Activated naive CD8-positive, alpha-beta T cell treated with anti-CD3 and anti-CD28 coated beads for 36 hours (primary cell): ENCODE measurements at places on chromosomes 6 and 20. TPM values are rescaled to one million over a fixed set of nuclear protein-coding genes. Genes with fewer than 3 reads are reported as not detected.

GRCh38 chr6:44653761-44654218 is 266.3 kb downstream of the CDC5L start:
- peaks cover 14% of the 10 kb centered on the region for H3K4me1 ChIP-seq
- no peak overlapping the region for H3K4me3 ChIP-seq
- H3K27me3 ChIP-seq: peaks cover 4% of the 10 kb centered on the region
- no peak overlapping the region for H3K27ac ChIP-seq
- no peaks in the 10 kb centered on the region for H3K36me3 ChIP-seq
- no peak for DNase-seq

Gene DSP
- 0.16 TPM for total RNA-seq

- peaks cover 20% of the 10 kb centered on the region for H3K36me3 ChIP-seq
- no peak overlapping the region for H3K27ac ChIP-seq
- no peak for DNase-seq
- no peaks in the 10 kb centered on the region for H3K27me3 ChIP-seq
- peaks cover 5% of the 10 kb centered on the region for H3K4me1 ChIP-seq
- no peak overlapping the region for H3K4me3 ChIP-seq
Observed at GRCh38 chr20:63963348-63963741, 6.4 kb downstream of the ZNF512B start.

GRCh38 chr6:143288923-143289322 is 161.6 kb downstream of the ADAT2 start:
- H3K27ac ChIP-seq: no peak overlapping the region
- no peak overlapping the region for H3K4me3 ChIP-seq
- H3K27me3 ChIP-seq: no peaks in the 10 kb centered on the region
- no peak for DNase-seq

Gene TSPO2
- not detected for total RNA-seq

Gene BFSP1
- 0.18 TPM for total RNA-seq

DNA sequence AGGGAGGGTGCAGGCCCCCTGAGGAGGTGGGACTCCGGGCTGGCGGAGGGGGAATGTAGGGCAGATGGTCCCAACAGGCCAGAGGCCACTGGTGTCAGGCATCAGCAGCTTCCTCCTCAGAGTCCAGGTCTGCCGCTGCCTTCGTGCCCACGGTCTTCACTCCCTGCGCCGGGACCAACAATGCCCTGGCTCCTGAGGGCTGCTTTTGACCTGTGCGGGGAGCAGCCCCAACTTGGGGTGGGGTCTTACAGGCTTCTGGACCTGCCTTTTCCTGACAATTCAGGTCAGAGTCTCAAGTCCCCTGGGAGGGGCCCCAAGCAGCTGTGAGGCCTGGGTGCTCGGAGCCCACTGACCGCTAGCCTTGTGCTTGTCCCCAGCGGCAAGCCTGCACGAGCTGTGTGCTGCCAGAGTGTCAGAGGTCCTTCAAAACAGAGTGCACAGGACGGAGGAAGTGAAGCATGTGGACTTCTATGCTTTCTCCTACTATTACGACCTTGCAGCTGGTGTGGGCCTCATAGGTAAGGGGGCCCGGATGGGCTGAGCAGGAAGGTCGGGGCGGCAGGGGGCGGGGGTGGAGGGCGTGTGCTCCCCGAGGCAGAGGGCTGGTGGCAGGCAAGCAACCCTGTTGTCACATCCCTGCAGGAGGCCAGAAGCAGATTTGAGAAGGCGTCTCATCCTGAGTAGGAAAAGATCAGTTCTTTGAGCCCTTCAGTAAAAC is 25.3 kb upstream of the PYGB start:
- no peaks in the 10 kb centered on the region for H3K27me3 ChIP-seq
- H3K4me3 ChIP-seq: no peak overlapping the region
- peak overlapping the region; percentile 39 for H3K27ac ChIP-seq
- DNase-seq: no peak

DNA sequence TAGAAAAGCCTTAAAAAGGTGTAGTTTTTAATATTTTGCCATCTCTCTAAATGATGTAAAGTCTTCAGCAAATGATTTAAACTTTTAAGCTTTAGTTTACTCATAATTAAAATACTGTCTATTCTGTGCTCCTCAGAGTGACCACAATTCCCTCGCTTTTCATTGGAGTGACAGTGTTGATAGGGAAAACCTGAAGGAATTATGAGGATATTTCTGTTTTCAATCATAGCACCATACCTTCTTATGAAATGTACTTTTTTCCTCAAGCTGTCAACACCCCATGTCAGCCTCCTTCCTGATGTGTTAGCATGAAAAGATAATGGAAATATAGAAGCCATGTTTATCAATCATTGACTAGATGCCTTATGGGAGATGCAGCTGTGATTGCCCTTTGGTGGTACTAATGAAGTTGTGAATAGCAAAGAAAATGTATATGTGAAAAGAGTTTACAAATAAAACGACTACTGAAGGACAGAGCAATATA is 145.4 kb upstream of the EYS start:
- no peaks in the 10 kb centered on the region for H3K4me1 ChIP-seq
- no peaks in the 10 kb centered on the region for H3K36me3 ChIP-seq
- DNase-seq: no peak

DNA sequence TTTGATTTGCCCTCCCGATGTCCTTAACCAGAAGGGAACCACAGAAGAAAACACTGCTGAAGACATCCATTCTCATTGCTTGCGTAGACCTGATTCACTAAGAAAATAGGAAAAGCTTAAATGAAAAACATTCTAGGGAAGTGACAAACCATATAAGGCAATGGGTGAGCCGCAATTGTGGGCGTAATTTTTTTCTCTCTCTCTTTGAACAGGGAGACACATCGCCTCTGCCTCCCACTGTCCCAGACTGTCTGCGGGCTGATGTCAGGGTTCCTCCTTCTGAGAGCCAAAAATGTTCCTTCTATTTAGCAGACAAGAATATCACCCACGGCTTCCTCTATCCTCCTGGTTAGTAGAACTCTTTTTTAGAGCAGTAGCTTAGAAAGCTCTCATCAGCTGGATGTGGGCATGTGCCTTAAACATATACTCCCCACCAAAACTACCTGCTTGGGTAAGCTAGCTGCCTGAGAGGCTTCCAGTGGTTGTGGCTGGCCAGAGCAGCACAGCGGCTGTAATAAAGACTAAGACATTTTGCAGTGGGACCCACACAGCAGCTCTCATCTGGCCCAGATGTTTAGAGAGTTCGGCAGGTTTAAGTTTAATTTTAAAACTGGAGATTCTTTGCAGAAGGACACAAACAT is 22.7 kb upstream of the CTAGE9 start:
- H3K27me3 ChIP-seq: no peaks in the 10 kb centered on the region
- no peaks in the 10 kb centered on the region for H3K36me3 ChIP-seq
- H3K4me3 ChIP-seq: no peak overlapping the region
- no peaks in the 10 kb centered on the region for H3K4me1 ChIP-seq
- no peak overlapping the region for H3K27ac ChIP-seq

GRCh38 chr6:39075010-39075686 is 26.6 kb downstream of the GLP1R start:
- no peak overlapping the region for H3K4me3 ChIP-seq
- DNase-seq: no peak
- no peaks in the 10 kb centered on the region for H3K36me3 ChIP-seq

Gene EPB41L1
- 0.84 TPM for total RNA-seq

GRCh38 chr6:31940256-31940664 is 5.6 kb upstream of the CFB start:
- H3K36me3 ChIP-seq: no peaks in the 10 kb centered on the region
- H3K4me3 ChIP-seq: no peak overlapping the region
- DNase-seq: no peak

DNA sequence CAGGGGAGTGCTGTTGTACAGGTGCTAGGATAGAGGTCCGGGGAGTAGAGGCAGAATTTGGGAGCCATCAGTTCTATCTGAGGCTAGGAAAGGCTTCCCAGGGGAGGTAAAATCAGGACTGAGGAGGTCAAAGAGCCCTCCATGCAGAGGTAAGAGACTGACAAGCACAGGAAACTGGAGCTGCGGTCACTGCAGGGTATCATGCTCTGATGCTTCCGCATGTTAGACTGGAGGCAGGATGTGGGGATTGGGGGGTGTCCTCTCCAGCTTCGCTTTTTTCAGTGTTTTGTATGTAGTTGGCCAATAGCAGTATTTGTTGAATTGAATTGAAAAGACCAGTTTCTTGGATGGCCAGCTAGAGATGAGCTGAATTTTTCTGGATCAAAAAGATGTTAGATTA is 87.8 kb downstream of the SLC22A3 start:
- no peak overlapping the region for H3K27ac ChIP-seq
- no peaks in the 10 kb centered on the region for H3K36me3 ChIP-seq
- H3K27me3 ChIP-seq: peaks cover 65% of the 10 kb centered on the region

Gene ASIP
- not detected for total RNA-seq

DNA sequence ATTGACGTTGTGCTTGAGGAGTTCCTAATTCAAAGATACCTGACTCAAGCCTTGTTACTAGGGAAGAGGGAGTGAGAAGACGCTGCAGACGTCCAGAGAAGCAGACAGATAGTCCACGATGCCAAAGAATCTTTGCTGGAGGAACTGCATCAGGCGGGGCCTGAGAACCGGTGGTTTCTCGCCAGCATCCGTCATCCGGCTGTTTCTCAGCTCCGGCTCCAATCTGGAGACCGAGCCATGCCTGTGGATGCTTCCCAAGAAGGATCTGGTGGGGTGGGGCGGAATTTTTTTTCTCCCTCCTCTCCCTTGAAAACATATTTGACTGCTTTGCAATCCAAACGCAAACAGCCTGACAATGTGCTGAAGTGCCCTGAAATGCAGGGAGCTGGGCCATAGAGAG is 125.8 kb upstream of the SRSF6 start:
- no peak for DNase-seq
- no peak overlapping the region for H3K27ac ChIP-seq
- no peaks in the 10 kb centered on the region for H3K4me1 ChIP-seq
- no peak overlapping the region for H3K4me3 ChIP-seq

DNA sequence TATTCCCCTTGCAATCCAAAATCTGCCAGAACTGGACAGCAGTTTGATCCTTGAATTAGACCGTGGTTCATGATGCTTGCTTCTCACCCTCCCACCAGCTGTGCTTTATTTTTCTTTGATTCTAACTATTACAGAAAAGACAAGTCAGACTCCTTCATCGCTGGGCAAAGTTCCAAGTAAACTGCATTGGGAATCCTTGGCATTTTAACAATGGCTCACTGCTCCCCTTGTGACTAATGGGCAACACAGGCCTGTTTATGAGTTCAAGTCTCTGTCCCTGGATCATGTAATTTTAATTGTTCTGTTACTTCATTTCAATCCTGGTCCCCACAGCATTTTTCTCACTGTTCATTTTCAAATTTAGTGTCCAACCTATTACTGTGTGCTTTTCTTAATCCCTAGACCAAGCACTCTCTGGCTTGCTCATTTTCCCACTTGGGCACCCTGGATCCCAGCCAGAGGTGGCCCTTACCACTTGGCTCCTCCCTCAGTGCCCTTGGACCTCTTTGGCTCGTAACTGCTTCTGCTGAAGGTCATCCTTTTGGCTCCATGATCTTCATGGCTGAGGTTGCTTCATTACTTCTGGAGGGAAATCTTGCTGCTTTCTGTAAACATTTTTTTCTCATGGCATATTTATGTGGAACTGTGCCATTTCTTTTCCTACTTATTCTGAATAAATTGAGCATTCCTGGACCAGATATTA is 32.8 kb downstream of the PSMB9 start:
- no peaks in the 10 kb centered on the region for H3K27me3 ChIP-seq
- H3K36me3 ChIP-seq: no peaks in the 10 kb centered on the region
- no peak for DNase-seq
- peaks cover 7% of the 10 kb centered on the region for H3K4me1 ChIP-seq

DNA sequence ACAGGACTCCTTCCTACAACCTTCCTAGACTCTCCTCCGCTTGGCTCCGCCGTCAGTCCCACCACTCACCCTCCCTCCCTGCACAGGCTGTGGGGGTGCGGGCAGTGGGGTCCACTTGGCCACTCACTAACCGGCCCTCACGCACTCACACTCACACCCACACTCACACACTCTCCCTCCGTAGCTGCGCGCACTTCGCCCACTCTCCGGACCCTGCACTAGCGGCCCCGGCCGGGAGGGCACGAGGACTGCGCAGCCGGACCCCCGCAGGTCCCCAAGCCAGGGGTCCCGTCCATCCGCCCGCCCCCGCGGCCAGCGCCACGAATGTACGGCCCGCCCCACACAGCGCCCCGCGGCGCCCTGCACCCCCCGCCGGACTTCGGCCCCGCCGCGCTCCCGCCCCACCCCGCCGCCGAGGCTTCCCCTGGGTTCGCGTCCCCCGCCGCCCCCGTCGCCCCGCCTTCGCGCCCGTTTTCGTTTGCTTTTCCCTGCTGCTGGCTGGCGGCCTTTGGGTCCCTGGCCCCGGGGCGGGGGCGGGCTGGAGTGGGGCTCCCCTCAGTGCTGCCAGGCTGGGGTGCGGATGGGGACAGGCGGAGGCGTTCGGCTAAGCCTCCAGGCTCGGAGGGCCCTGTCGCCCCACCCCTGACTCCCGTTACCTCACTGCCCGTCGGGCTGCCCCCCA is 23.0 kb upstream of the SLC22A7 start:
- H3K27me3 ChIP-seq: peaks cover 50% of the 10 kb centered on the region
- H3K36me3 ChIP-seq: no peaks in the 10 kb centered on the region
- peaks cover 9% of the 10 kb centered on the region for H3K4me1 ChIP-seq
- DNase-seq: peak; percentile 45
- H3K27ac ChIP-seq: no peak overlapping the region
- peak overlapping the region; percentile 59 for H3K4me3 ChIP-seq

Gene MAS1
- not detected for total RNA-seq

GRCh38 chr6:41463062-41463930 is 82.9 kb upstream of the FOXP4 start:
- no peaks in the 10 kb centered on the region for H3K36me3 ChIP-seq
- H3K27me3 ChIP-seq: peaks cover 43% of the 10 kb centered on the region
- H3K4me3 ChIP-seq: no peak overlapping the region
- H3K4me1 ChIP-seq: no peaks in the 10 kb centered on the region
- no peak overlapping the region for H3K27ac ChIP-seq
- DNase-seq: no peak

GRCh38 chr6:79808921-79809320 is 138.4 kb downstream of the ELOVL4 start:
- no peaks in the 10 kb centered on the region for H3K36me3 ChIP-seq
- DNase-seq: no peak
- peaks cover 10% of the 10 kb centered on the region for H3K27me3 ChIP-seq
- H3K4me3 ChIP-seq: no peak overlapping the region

Gene RAET1L
- not detected for total RNA-seq

DNA sequence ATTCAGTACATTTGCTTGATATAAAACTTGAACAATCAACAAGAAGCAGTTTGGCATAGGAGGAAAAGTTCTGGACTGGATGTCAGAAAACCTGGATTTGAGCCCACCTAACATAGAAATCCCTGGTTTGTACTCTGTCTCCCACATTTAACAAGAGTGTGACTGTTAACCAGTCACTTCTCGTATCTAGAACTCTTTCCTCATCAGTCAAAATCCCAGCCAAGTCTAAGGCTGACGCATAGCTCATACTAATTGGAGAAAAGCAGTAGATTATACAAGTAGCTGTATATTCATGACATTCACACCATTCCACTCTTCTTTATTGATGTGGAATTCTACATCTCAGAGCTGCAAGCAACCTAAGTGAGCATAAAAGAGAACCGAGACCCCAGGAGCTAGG is 222.7 kb downstream of the PHACTR1 start:
- peaks cover 4% of the 10 kb centered on the region for H3K27me3 ChIP-seq
- H3K4me3 ChIP-seq: no peak overlapping the region
- H3K27ac ChIP-seq: no peak overlapping the region
- no peaks in the 10 kb centered on the region for H3K36me3 ChIP-seq
- H3K4me1 ChIP-seq: peaks cover 6% of the 10 kb centered on the region
- no peak for DNase-seq
